ENCODE measurements at places on chromosomes 6 and 20.

DNA sequence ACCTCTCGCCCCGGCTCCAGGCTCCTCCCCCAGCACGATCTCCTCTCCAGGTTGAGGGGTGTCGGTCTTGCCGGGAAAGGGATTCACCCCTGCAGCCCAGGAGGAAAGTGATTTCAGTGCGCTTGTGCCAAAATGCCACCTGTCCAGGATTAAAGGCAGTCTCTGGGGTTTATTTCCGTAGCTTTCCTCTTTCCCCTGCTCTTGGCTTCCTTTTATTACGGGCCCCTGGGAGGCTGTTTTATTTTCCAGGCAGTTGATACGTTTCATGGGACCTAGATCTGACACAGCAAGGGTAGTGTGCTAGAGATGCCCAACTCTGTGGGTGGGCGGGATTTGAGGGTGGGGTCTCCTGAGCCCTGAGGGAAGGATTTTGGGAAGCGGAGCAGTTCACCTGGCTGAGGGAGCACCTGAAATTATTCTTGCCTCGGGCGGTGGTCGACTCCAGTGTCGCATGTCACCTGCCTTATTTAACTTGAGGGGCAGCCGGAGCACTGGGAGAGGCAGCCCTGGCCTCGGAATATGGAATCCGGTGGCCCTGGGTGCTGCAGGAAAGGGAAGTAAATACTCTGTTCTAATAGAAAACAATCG is 9.5 kb upstream of the NKX2-2 start:
- no peak for DNase-seq

- no peak for DNase-seq
These were observed 121.3 kb downstream of the ALDH8A1 start for GRCh38 chr6:134828641-134829040.

GRCh38 chr20:62304331-62305148 is 1.7 kb downstream of the ADRM1 start:
- DNase-seq, result no peak

DNA sequence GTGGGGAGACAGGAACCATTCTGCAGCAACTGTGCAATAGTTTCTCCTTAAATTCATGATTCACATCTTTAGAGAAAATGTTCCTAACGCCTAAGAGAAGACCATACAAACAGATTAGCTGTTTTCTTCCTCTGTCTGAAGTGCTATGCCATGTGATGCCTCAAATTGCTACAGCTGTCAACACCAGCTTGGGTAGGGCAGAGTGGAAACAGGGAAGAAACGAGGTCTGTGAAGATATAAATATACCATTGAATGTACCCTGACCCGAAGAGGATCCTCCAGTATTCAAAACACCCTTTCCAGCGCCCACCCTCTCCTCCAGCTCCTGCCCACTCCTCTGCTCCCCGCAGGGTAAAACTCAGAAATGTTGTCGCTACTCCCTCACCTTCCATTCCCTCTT is 40.3 kb upstream of the PRND start:
- DNase-seq, result no peak

DNA sequence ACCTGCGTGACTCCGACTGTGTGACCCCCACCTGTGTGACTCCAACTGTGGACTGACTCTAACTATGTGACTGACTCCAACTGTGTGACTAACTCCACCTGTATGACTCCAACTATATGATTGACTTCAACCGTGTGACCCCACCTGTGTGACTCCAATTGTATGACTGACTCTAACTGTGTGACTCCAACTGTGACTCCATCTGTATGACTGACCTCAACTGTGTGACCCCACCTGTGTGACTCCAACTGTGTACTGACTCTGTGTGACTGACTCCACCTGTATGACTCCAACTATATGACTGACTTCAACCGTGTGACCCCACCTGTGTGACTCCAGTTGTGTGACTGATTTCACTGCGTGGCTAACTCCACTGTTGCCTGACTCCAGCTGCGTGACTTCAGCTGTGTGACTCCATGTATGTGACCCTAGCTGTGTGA is 38.6 kb downstream of the SYNJ2 start:
- DNase-seq, result no peak

DNA sequence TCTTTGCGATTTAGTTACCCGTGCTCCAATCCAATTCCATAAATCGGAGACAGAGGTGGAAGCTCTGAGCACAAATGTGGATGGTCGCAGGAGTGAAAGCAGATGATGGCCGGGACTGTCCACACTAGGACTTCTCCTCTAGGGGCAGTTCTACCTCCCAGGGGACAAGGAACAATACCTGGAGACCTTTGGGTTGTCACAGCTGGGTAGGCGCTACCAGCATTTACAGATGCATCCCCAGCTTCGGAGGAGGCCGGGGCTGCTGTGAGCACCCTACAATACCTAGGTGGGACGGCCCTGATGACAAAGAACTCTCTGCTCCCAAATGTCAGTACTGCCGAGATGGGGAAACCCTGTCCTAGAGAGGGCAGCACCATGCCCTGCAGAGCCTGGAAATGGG is 195.9 kb upstream of the CDH4 start:
- DNase-seq, result no peak

- no peak for DNase-seq
These were observed 25.2 kb downstream of the MAP7 start for GRCh38 chr6:136524936-136525413.

- DNase-seq, result no peak
These were observed 52.9 kb downstream of the NFATC2 start for GRCh38 chr20:51489611-51490010.

DNA sequence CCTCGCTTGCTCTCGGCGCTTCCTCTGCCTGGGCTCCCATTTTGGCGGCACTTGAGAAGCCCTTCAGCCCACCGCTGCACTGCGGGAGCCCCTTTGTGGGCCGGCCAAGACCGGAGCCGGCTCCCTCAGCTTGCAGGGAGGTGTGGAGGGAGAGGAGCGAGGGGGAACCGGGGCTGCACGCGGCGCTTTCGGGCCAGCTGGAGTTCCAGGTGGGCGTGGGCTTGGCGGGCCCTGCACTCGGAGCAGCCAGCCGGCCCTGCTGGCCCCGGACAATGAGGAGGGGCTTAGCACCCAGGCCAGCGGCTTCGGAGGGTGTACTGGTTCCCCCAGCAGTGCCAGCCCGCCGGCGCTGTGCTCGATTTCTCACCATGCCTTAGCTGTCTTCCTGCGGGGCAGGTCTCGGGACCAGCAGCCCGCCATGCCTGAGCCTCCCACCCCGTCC is 10.2 kb upstream of the SRPK1 start:
- no peak for DNase-seq

- no peak for DNase-seq
These were observed 30.9 kb downstream of the ITPR3 start for GRCh38 chr6:33652002-33652401.

- DNase-seq, result no peak
These were observed 4.8 kb upstream of the NHSL1 start for GRCh38 chr6:138503881-138504680.

GRCh38 chr20:3080939-3081388 is 3.6 kb downstream of the AVP start:
- DNase-seq, result no peak

DNA sequence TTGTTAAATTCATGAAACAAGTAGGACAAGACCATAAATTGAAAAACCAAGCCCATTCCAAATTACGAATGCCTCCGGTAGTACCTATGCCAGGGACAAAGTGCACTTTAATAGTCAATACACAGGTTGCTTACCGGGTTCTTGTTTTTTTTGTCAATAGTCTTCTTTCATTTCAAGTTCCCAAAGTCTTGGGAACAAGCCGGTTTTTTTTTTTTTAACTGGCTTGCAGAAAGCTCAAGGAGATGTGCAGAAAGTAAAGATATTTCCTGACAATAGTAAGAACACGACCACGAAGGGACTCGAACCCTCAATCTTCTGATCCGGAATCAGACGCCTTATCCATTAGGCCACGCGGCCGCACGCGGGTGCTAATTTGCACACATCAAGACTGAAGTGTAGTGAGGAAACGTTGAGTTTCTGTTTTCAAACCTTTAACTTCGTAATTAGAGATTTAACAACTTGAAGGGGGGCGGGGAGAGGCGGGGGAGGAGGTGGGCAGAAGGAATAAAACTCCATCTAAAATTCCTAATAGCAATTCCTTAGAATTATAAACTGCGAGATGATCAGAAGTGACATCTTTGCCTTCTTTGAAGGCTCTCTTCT is 181.0 kb downstream of the TRIM27 start:
- DNase-seq, result no peak

DNA sequence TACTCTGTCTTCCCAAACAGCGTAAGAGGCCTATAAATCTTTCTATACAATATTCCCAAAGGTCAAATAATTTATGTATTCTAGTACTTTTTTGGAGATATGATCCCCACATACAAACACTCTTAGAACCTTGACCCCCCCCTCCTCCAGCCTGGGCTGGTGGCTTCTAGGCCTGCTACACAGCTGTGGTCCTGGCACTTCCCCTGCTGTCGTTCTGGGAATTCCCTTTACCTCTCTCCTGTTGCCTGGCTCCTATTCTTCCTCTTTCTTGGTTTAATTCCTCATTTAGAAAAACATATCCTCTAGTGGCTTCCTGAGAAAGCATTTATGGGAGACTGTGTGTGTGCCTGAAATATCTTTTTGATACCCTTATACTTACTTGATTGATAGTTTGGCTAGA is 4.1 kb upstream of the TXLNB start:
- DNase-seq, result no peak

DNA sequence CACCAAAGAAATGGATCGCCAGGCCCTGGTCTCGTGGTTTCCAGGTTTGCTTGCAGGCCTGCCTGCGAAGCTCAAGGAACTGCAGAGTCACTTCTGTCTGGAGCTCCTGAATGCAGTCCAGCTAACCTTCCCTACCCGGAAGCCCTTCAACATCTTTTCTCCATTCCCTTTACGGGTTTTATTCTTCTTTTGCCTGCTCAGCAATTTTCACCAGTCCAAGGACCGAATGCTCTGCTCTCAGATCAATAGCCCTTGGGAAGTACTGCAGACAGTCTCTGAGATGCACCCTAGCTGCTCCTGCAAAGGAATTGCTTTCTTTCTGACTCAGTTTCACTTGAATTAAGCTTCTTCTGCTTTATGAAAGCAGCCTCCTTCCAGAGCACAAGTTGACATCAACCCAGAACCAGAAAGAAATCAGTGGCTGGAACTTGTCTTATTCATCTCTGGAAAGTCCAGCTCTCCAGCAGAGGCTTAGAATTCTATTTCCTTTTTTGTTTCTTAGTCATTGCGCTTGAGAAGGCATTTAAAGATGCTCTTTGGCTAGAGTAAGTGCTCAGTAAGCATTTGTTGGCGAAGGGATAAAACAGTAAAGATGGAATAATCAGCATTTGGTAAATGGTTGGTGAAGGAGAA is 18.7 kb upstream of the YWHAB start:
- no peak for DNase-seq

DNA sequence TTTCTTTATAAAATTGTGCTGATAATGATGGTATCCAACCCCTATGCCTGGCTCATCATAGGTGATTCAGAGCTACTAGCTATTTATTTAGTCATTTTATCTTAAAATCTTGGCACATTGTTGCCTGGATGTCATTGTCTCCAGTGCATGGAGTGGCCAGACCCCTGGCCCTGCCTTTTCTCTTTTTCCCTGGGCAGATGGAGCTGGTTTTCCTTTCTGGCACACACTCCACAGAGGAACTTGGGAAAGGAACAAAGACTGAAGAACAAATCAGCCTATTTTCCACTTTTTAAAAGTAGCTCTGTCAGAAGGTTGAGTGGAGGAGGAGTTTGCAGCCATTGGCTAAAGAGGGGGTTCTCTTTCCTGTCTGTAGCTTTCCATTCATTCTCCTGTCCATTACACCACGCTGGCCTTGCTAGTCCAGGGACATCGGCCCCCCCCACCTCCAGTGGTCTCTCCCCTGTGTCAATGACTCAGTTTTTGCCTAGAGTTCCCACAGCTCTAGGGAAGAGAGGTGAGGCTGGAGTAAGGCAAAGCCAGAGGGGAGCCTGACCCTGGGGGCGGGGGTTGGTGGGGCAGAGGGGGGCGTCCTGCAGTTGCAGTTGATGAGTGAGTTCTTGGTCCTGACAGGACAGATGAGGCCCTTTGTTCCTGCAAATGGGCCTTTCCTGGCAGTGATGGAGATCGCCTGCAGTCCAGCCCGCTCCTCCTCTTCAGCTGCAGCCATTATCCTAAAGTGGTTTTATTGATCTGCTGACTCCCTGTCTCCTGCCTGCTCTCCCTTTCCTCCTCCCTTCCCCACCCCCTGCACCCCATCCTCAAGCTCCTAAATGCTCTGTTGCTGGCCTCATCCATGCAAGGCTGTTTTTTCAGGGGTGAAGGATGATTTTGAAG is 774.5 kb downstream of the DHX35 start:
- no peak for DNase-seq

All from HuH-7.5 (cell line).